ENCODE measurements at places on chromosomes 13 and 19.

GRCh38 chr19:16104722-16105121 lies 7.0 kb upstream of the RAB8A start:
- no peak for DNase-seq

- DNase-seq: no peak
These were observed 37.1 kb downstream of the MLLT1 start for GRCh38 chr19:6242677-6243076.

DNA sequence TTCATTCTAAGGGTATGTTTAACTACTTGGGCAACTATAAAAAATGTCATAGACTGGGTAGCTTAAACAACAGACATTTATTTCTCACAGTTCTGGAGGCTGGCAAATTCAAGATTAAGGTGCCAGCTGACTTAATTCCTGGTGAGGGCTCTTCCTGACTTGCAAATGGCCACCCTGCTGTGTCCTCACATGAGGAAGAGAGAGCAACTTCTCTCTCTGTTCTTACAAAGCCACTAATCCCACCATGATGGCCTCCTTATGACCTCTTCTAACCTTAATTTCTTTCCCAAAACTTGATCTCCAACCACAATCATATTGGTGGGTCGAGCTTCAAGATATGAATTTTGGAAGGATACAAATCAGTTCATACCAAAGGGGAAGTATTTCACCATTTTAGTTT lies 399.0 kb downstream of the DCT start:
- no peak for DNase-seq

- DNase-seq: no peak
These were observed 586.6 kb downstream of the SLITRK1 start for GRCh38 chr13:83295686-83296085.

DNA sequence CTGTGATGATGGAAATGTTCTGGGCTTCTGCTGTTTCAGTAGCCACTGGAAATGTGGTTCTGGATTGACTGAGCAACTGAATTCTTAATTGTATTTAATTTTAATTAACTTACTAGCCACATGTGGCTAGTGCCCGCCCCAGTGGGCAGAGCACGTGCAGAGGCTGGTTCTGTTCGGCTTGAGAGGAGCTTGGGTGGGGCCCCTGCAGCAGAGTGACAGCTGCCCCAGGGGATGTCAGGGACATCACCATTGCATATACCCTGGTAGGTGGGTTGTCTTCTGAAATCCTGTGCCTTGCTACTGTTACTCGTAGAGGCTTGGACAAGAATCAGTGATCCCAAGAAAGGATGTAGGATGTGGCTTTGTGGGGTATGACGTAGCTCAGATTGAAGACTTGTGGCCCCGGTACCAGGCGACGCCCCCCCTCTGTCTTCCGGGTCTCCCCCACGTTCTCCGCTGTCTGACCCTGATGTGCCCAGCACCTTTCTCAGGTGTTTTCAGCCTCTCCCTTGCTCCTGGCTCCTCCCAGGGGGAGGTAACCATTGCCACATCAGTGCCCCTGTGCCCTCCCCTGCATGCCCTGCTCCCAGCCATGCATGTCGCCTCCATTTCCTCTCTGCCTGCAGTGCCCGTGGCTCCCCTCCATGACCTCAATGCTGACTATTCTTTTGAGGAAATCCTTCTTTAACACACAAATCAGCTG lies 102.6 kb upstream of the RNF113B start:
- DNase-seq: no peak

DNA sequence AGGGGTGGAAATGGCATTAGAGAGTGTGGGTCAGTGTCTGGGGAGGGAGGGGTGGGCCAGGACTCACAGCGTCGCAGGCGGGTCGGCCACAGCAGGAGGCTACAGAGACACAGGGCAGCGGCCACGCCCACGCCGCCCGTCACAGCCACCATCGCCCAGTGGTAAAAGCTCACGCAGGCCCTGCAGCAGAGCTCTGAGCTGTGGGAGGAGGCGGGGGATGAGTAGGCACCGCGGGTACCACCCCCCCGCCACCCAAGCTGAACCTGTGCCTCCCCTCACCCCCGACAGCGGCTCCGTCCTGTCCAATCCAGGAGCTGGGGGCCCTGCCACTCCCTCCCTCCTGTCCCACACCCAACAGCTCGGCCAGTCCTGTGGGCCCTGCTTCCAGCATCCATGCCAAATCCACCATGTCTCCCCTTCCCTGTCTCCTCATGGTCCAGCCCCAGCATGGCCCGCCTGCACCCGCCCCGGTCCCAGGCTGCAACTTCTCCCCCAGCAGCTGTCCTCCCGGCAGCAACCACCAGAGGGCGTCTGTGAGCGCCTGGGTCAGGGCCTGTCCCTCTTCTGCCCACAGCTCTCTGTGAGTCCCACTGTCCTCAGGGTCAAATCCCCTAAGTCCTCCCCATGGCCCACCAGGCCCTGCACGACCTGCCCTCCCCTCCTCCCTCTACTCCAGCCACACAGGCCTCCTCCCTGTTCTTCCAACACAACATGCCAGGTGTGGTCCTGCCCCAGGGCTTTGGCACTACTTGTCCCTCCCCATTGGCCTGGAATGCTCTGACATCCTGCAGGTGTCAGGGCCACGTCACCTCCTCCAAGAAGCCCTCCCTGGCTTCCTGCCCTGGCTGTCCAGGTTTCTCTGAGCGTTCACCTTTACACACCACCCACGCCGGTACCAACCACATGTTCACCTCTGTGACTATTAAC lies 6.0 kb downstream of the TEKTIP1 start:
- peak; percentile 48 for DNase-seq

DNA sequence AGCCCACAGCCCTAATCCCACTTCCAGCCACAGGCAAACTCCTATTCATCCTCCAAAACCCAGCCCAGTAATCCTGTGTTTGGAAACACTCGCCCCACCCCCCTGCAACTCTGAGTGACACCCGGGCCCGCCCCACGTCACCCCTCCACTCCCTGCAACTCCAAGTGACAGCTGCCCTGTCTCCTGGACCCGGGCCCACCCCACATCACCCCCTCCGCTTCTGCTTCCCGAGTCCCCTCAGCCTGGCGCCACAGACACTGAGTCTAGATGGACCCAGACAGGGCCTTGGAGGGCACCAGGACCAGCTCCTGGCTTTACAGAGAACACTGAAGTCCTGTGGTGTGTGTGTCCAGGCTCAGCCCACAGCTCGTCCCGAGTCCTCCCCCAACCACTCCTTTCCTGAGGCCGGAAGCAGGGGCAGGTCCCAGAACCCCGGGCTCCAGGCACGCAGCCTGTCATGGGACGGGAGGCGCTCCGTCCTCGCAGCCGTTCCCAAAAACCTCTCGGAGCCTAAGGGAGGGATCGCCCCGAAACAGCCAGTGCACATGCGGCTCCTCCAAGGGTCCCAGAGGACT lies 7.7 kb downstream of the REXO1 start:
- no peak for DNase-seq

GRCh38 chr19:12774588-12775555 lies at the start of gene HOOK2:
TSS of gene HOOK2 (minus strand) at chr19:12775552. CDS start at chr19:12775449, 103 bp downstream.
- DNase-seq: no peak

Data from SK-N-DZ (cell line).